RWPE2 (cell line): ENCODE measurements at places on chromosomes 5 and 9.

DNA sequence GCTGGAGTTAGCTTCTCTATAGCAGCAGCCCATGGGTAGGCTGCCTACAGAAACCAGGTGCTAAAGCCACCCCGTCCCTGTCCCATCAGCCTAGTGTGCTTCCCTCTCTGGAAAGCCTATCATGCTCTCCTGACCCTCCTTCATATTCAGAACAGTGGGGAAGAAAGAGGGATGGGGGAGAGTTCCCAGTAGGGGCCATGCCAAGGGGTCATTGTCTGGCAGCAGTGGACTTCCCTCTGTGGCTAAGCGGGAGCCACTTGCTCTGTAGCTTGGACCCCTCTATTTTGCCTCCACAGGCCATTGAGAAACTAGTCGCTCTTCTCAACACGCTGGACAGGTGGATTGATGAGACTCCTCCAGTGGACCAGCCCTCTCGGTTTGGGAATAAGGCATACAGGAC lies 17.5 kb downstream of the PTPA start:
- no peak for DNase-seq

GRCh38 chr5:153147891-153148623 lies 342.4 kb upstream of the GRIA1 start:
- peak; percentile 72 for DNase-seq

GRCh38 chr5:145948921-145949320 lies 12.5 kb downstream of the SH3RF2 start:
- DNase-seq: no peak

- DNase-seq: no peak
Observed at GRCh38 chr5:173056783-173057061, 570 bp downstream of the CREBRF start.

- DNase-seq: no peak
Observed at GRCh38 chr5:72922422-72922821, 33.4 kb upstream of the FCHO2 start.

DNA sequence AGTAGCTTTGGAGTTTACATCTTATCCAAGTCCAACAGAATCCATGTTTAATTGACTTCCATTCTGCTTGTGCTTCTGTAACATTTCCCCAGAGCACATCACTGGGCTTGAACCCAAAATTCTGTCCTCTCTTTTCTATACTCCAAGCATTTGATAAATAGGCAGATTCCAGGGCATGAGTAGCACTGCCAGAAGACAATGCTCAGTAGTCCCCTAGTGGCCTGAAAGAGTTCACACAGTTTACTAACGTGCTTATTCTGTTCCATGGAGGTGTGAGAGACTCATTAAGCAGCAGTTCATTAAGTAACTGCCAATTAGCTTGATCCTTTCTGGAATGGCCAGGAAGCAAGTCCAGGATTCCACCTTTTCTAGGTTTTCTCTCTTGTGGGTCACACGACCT lies 9.4 kb upstream of the GABRA6 start:
- no peak for DNase-seq

DNA sequence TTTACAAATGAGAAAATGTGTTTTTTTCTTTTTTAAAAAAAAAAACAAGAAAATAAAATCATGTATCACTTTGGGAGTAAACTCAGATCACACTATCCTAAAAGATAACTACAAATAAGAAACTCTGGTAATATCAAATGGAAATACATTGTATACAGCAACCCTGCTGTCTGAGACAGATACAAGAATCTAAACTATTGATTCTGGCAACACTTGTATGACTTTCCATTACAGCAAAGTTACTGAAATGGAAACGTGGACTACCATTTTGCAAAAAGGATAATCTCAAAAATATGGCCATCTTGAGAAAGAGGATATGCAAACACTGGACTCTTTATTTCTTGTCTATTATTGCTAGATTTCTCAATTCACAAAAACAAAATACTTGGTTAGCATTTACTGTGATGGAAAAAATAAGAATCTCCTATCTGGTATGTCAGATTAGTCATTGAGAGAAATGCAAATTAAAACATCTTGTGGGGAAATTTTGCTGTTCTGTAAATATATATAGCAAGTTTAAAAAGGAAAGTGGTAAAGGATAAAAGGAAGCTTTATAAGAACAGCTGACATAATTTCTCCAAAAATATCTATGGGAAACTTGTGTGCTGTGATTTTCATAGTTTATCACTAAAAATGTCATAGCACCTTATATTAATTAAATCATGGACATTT lies 112.9 kb upstream of the FER start:
- no peak for DNase-seq

- DNase-seq: no peak
Observed at GRCh38 chr9:71243951-71244350, 122.5 kb upstream of the TRPM3 start.

DNA sequence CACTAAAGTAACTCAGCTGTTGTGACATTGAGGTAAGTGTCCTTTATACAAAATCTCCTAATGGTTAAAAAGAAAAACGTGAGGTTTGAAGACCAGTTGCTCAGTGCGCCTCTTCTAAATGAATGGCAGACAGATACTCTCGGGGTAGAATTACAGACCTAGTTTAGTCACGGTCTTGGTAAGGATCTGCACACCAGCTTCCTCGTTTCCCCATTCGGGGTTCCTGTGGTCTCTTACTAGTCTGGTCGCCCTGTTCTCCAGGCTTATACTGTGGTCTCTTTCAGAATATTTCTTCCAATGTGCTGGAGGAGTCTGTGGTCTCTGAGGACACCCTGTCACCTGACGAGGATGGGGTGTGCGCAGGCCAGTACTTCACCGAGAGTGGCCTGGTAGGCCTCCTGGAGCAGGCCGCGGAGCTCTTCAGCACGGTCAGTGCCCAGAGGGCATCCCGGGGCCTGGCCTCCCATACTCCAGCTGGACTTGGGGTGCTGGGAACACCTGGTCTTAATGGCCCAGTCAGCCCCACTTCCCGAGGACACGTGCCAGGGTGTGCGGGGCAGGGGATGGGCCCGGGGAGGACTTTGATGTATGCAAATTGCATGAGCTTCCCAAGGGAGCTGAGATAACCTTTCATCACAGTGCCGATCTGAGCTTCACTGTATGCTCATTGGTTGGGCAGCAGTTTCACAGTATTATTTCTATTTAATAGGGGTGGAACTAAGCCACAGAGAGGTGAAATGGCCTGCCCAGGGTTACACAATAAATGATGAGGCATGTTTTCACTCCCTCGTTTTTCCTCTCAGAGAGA lies 224.5 kb downstream of the DOCK8 start:
- no peak for DNase-seq

- no peak for DNase-seq
Observed at GRCh38 chr5:133993185-133993936, 11.4 kb downstream of the VDAC1 start.

DNA sequence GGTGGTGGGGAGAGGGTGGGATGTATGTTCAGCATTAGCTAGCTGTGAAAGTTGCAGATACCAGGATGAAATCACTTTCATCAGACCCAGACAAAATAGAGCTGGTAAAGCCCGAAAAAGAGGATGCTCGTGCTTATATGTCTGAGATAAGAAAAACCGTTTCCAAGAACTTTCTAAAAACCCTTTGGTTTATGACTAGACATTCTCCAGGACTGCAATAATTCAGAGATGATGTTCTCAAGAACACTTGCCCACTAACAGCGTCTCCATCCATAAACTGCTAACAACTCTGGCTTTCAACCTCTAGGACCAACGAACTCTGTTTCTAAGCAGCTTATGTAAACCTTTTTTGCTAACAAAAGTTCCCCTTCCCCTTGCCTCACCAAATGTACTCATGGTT lies 8.4 kb upstream of the AMACR start:
- no peak for DNase-seq

DNA sequence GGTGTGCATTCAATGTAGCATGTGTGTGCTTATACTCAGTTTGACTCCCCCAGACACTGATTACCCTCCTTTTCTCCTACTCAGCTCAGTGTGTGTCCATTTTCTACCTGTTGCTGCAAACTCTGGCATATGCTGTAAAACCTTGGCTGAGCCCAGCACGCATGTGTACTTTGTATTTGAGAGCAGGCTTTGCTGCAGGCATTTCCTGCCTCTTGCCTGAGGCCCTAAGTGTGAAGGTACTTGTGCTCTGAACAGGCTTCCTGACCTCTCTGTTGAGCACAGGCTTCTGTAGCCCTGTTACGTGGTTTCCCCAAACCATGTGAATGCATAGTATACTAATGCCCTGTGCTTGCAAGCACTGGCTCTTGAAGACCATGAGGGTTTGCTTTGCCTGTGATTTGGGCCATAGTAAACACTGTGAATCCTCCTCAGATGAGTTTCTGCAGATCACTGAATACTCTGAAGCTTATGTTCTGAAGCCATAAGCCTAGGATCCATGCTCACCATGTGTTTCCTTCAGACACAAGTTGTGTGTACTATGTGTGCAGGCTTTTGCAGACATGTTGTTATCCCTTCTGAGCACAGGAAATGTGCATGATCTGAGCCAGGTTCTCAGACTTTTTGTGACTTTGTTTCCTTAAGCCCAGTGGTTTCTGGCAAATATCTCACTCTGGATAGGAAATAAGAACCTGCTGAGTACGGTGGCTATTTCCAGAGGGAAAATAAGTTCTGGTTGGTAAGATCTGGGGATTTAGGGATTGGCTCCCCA lies 124.9 kb upstream of the RUSC2 start:
- DNase-seq: no peak

GRCh38 chr5:172142709-172143215 lies 45.3 kb downstream of the STK10 start:
- peak; percentile 20 for DNase-seq

DNA sequence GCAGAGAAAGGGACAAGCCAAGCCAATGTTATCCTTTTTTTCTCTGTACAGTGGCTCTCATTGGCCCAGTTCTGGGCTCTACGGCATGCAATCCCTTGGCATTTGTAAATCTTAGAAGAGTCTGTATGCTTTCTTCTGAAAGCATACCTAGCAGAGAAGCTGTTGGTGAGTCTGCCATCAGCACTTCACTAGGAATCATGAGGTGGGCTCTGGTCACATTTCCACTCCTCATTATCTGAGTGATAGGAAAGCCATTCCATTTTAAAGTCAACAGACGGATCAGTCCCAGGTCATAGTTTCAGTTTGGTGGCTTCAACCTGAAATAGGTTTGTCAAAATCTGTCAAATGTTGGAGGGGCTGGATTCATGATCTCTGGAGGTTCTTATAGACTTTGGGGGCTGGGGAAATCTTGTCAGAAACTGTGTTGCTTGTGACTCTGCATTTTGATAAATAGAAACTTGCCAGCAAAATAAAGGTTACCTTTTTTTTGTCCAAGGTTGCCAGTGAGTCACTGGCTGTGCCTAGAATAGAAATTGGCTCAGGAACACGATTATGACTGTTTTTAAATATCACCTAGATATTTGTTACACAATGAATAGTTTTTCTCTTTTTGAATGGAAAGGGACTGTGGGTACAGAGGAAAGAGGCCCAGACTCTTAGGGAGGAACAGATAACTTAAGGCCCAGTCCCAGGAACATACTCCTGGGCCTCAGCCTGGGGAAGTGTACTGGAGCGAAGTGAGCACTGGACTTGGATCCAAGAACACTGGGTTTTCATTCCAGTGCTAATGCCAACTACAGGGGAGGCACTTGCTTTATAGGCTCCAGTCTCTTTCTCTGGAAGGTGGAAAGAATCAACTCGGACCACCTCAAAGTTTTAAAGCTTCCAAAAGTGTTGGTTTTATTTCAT lies 183.1 kb downstream of the NMUR2 start:
- DNase-seq: no peak

- no peak for DNase-seq
Observed at GRCh38 chr5:140318792-140319191, 15.9 kb upstream of the PFDN1 start.
